ENCODE measurements at places on chromosomes 16 and 17.
A peak's percentile ranks its signal among the peaks of the same experiment; 100 is the strongest.

DNA sequence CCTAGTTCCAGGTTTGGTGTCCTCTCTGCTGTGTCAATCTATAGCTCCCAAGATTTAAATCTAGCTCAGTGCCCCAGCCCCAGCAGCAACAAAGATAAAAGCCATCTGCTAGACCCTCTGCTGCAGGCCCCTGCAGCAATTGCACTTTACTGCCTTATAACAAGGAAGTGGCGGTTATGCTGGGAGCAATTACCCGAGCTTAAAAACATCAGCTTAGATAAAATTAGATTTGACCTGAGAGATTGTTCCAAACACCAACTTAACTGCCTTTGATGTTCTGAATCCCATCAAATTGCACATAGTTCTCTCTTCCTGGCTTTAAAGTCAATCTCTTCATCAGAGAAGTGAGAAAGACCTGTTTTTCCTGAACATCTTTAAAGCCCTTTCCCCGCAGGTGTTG, 62.4 kb upstream of the SHISA6 start:
- DNase-seq: no peak

DNA sequence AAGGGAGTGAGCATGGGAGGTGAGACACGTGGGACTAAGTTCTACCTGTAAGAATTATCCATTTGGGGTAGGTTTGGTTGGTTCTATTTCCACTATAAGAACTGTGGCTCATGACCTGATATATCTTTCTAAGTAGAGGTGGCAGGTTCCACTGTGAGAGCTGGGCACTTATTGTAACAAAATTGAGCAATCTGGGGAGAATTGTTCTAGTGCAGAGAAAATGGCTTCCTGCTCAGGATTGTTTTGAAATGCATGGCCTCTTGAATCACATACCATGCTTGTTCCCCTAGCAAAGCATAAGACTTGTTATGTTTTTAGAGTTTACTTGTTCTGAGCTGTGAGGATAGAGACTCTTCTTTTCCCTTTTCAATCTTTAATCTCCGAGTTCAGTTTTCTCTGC, 125.9 kb downstream of the MAP2K6 start:
- no peak for DNase-seq

DNA sequence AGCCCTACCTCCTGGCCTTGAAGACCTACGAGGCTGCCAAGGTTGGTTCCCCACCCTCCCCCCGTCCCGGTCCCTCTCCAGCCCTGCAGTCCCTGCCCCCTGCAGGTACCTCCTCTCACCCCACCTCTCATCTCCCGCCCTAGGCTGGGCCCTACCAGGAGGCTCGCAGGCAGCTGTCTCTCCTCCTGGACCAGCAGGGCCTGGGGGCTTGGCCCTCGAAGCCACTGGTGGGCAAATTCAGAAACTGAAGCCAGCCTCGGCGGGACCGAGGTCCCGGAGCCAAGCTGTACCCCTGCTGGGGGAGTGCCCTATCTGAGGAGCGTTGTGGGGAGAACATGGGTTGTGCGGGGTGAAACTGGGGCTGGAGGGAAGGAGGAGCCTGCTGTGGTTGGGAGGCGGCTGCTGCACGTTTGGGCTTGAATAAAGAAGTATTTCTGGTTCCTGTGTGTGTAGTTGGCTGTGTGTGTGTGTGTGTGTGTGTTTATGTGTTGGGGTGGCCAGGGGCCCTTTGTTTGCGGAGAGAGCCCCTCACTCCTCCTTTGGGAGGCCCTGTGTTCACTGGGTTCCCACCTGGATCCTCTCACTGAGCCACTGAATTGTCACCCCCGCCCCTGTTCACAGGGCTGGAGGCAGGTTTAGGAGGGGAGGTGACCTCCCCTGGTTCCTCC, 5.9 kb downstream of the ADAD2 start:
- no peak for DNase-seq

DNA sequence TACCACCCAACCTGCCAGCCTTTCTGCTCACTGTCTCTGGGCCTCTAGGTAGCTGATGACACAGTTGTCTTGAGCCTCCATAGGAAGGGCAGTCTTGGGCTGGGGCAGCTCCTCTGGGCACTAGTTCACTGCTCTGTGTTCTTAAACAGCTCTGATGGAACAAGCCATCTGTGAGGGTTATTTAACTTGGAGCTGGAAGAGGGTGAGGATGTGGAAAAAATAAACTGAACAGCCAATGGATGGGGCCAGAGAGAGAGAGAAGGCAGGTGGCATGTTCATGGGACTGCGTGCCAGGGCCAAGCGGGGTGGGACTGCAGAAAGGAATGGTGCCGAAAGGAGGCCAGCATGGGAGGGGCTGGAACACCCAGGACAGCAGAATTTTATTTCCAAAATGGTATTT, 52.6 kb downstream of the HIC1 start:
- no peak for DNase-seq

DNA sequence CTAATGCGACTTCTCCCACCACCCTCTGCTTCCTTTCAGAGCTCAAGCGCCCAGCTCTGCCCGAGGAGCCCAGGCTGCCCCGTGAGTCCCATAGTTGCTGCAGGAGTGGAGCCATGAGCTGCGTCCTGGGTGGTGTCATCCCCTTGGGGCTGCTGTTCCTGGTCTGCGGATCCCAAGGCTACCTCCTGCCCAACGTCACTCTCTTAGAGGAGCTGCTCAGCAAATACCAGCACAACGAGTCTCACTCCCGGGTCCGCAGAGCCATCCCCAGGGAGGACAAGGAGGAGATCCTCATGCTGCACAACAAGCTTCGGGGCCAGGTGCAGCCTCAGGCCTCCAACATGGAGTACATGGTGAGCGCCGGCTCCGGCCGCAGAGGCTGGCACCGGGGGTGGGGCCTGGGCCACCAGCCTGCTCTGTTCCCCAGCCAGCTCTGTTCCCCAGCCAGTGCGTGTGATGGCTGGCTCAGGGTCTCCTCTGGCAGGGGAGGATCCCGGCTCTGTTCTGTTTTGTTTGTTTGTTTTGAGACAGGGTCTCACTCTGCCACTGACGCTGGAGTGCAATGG, 18.7 kb downstream of the CRISPLD2 start:
- peak; percentile 58 for DNase-seq

- no peak for DNase-seq
Observed at GRCh38 chr16:10070591-10070990, 111.6 kb downstream of the GRIN2A start.

DNA sequence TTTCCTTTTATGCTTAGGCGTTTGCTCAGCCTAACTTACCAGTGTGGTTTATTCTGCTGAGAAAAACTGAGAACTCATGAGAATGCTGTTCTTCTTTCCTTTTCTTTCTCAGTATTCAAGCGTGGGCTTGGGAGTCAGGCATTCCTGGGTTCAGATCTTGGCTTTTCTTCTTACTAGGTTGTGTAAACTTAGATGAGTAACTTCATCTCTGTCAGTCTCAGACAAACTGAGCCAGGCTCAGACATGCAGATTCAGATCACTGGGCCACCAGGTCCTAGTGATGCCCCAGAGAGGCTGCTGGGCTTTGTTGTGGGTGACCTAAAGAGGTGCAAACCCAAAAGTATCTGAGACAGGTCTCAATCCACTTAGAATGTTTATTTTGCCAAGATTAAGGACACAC, 95.8 kb upstream of the MPHOSPH6 start:
- no peak for DNase-seq

DNA sequence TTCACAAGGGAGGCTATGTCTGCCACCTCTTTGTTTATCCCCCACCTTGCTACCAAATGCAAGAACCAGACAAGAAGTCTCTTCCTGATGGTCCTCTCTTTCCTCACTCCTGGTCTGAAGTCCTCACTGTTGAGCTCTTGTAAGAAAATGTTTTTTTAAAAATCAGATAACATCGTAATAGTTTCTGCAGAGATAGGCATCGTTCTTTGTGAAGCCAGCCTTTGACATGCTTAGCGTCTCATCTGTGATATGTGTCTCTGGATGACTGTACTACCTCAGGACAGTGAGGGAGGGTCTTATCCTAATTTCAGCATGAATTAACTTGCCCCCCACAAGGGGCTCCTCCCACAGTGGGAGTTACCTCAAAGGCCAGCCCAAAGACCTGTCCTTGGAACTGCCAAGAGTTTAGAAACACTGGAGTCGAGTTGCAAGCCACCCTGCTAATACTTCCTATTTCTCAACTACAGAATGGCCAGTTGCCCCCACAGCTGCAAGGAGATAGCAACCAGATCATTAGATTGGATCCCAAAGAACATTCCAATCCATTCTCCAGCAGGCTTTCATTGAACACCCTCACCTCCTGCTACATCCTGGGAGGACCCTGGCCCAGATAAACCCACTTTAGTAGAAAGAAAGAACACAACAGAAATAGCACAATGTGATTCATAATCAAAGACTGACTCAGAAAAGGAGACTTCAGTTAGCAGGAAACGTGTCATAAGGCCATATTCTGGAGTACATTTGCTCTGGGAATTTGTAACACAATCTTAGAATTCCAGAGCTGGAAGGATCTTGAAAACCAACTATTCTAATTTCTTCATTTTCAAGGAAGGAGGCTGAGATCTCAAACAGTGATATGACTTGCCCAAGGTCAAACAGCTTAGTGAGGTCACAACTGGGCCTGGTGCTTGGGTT, 151.0 kb downstream of the IRX3 start:
- DNase-seq: peak; percentile 77

- DNase-seq: peak; percentile 6
Observed at GRCh38 chr17:10292057-10292937, 80.5 kb downstream of the MYH13 start.

DNA sequence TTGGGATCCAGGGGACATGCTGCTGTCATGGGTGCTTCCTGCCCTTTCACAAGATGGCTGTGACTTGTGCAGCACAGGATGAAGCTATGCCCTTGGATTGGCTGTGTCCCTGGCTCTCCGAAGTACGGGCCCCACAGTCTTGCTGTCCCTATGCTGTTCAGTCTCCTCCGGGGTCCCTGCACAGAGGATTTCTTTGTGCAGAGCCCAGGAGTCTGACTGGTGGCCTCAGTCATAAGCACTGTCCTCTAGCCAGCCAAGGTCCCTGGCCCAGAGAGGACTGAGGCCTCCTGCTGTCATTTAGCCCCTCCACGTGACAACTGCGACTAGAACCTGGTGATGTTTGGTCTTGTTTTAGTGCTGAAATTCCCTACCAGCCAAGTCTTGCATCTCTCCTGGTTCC, 42.4 kb upstream of the CRISPLD2 start:
- DNase-seq: no peak

- no peak for DNase-seq
Observed at GRCh38 chr16:89957216-89957785, 8.7 kb downstream of the DEF8 start.

DNA sequence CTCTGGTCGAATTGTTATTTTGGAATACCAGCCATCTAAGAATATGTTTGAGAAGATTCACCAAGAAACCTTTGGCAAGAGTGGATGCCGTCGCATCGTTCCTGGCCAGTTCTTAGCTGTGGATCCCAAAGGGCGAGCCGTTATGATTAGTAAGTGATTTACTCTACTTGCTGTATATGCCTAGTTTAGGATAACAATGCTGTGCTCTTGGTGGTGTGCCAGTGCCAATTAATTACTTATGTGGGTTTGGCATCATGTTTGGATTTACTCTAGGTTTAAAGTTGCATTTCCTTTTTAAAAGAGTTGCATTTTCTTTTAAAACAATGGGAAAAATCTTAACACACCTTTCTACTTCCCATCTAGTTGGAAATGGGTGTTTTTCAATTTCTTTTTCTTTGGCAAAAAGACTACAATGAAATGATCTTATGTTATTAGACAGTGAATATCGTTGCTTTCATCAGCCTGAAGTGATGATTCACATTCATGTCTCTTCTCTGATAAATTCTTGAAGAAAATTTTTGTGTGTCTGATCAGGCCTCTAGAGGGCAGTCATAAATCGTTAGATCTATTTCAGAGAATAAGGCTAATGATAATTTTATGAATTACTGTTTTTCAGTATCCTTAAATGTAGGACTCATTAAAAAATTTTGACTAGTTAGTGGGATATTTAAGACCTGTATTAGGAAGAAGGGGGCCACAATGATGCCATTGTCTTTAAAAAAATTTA, 5.6 kb downstream of the SF3B3 start:
- peak; percentile 74 for DNase-seq

GRCh38 chr16:24993722-24994686, 21.2 kb downstream of the ARHGAP17 start:
- peak; percentile 95 for DNase-seq

Data from EL (cell line).